ENCODE measurements at places on chromosomes 16 and 17.

DNA sequence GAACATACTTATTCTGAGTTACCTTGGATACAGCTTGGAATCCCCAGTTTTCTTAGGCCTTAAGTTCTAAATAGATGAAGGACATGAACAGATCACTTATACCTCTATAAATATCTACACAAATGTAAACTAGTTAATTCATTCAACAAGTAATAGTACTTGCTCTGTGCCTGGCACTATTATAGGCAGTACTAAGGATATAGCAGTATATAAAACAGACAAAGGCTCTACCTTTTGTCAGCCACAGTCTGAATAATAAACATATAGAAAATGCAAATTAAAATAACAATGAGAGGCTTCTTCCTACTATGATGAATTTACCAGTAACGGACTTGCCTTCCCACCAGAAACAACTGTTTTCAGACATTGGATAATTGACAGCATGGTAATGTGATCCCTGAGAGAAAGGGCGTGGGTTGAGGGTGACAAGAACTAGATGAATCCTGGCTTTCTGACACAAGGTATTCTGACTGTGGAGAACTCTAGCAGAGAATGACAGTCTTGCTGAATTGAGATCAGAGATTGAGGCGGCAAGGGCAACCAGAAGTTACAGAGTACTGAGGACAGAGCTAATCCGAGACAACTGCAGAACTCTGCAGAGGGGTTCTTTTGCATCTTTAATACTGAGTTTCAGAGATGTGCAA is 170.5 kb downstream of the TANC2 start:
- no peak for DNase-seq

DNA sequence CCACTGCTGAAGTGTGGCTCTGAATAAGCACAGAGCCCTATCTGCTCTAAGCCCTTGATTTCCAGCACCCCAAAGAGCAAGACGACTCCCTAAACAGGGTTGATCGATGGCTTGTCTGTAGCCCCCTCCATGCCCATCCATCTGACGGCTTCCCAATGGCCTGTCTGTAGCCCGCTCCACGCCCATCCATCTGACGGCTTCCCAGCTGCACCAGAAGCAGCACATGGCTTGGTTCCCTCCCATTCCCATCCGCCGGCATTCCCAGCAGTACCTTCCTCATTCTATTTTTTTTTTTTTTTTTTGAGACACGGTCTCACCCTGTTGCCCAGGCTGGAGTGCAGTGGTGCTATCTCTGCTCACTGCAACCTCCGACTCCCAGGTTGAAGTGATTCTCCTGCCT is 64.5 kb downstream of the RBFOX3 start:
- no peak for DNase-seq

GRCh38 chr17:38663964-38664644 is 10.7 kb downstream of the EPOP start:
- no peak for DNase-seq

DNA sequence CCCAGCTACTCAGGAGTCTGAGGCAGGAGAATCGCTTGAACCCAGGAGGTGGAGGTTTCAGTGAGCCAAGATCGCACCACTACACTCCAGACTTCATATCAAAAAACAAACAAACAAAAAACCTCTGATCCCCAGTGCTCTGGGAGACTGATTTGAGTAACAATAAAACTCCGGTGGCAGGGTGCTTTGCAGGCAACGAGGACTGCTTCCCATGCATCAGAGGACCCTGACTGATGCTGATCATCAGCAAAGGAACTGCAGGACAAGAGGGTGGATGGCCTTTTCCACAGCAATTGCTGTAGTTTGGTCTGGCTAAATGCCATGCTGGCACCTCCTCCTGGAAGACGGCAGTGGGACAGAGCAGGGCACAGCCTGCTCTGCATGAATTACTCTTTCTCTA is 6.4 kb upstream of the SLC39A11 start:
- no peak for DNase-seq

- DNase-seq, result no peak
These were observed 198.6 kb upstream of the EEF2KMT start for GRCh38 chr16:5296176-5296575.

DNA sequence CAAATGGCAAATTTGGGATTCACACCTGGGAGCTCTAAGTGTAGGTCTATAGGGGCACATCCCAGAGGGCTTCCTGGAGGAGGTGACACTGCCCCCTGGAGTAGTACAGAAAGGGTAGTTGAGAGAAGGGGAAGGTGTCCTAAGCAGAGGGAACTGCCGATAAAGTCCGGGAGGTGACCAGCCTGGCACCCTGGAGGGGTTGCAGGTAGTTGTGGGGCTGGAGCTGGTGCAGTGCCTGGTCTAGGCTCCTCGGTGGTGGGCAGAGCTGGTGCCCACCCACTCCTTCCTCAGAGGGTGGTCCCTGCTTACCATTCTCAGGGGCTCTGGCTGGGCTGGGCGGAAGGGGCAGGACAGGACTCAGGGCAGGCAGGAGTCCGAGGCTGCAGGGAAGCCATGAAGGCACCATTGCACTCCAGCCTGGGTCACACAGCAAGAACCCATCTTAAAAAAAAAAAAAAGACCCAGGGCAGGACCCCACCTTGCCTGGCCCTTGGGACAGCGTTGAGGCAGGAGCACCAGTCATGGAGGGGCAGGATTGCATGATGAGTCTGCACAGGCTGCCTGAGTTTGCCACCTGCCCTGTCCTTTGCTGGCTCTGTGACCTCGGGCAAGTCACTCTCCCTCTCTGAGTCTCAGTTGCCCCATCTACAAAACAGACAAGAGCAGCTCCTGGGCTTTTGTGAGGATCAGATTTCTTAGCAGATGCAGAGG is 43.8 kb downstream of the LAT start:
- no peak for DNase-seq

DNA sequence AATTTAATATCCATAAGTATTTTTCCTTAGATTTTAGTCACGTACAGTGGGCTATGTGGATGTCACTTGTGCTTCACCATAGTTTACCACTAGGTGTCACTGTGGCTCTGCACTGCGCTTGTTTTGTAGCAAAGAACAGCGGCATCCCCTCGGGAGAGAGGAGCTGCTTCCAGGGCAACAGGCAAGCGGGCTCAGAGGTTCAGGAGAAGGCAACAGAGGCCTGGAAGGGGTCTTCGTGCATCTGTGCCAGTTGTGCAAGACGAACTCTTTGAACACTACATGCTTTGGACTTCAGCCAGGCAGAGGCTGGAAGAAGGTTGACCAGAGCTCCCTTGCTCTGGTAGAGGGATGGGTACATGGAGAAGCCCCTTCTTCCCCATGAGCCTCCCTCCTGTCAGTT is 20.6 kb downstream of the CYB561 start:
- peak; percentile 59 for DNase-seq

GRCh38 chr16:65659758-65660157 is 537.9 kb upstream of the CDH11 start:
- DNase-seq, result no peak

- no peak for DNase-seq
These were observed 16.7 kb downstream of the RHOT1 start for GRCh38 chr17:32158870-32159585.

DNA sequence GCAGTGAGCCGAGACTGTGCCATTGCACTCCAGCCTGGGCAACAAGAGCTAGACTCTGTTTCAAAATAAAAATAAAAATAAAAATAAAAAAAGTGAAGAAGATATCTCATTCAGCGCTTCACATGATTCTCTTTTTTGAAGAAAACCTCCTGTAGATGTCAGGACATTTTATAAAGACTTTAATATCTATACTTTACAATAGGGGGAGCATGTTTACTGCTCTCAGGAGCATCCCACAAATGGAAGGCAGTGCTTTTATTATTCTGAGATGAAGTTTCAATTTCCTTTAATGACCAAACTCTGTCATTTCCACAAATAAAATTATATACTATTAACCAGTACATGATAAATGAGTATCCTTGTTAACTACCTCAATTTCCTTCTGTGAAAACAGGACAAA is 118.7 kb upstream of the MYOCD start:
- no peak for DNase-seq

GRCh38 chr16:4415538-4416199 is 727 bp downstream of the CORO7 start:
- DNase-seq, result peak; percentile 44

DNA sequence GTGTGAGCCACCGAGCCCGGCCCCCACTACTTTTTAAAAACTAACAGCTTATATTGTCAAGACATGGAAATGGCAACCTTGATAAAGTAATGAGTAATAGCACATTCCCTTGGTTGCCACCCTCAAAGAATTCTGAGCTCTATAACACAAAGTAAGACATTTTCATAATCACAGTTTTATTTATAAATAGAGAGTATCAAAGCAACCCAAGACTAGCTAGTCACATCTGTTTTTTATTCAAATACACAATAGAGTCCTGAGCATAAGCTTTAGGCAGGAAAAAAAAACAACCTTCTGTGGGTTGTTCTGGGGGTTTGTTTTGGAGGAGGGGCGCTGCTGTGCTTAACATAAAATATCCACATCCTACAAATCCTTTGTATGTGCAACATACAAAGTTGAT is 68.7 kb downstream of the CEP95 start:
- no peak for DNase-seq

GRCh38 chr16:9845661-9846361 is 336.4 kb downstream of the GRIN2A start:
- no peak for DNase-seq

DNA sequence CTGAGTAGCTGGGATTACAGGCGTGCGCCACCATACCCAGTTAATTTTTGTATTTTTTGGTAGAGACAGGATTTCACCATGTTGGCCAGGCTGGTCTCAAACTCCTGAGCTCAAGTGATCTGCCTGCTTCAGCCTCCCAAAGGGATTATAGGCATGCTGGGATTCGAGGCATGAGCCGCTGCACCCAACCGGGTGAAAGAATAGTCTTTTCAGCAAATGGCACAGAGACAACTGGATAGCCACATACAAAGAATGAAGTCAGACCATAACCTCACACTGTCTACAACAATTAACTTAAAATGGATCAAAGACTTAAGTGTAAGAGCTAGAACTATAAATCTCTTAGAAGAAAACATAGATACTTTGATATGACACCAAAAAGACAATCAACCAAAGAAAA is 67.6 kb downstream of the TBC1D16 start:
- no peak for DNase-seq

DNA sequence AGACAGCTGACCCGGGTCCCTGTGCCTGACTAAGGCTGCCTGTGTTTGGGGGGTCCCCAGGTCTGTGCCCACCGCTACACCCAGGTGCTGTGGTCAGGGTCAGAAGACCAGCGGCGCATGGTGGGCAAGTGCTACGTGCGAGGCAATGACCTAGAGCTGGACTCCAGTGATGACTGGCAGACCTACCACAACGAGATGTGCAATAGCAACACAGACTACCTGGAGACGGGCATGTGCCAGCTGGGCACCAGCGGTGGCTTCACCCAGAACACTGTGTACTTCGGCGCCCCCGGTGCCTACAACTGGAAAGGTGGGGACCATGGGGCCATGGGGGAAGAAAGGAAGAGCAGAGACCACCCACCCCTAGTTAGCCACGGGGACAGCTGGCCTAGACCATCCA is 12.1 kb downstream of the ITGA3 start:
- no peak for DNase-seq

DNA sequence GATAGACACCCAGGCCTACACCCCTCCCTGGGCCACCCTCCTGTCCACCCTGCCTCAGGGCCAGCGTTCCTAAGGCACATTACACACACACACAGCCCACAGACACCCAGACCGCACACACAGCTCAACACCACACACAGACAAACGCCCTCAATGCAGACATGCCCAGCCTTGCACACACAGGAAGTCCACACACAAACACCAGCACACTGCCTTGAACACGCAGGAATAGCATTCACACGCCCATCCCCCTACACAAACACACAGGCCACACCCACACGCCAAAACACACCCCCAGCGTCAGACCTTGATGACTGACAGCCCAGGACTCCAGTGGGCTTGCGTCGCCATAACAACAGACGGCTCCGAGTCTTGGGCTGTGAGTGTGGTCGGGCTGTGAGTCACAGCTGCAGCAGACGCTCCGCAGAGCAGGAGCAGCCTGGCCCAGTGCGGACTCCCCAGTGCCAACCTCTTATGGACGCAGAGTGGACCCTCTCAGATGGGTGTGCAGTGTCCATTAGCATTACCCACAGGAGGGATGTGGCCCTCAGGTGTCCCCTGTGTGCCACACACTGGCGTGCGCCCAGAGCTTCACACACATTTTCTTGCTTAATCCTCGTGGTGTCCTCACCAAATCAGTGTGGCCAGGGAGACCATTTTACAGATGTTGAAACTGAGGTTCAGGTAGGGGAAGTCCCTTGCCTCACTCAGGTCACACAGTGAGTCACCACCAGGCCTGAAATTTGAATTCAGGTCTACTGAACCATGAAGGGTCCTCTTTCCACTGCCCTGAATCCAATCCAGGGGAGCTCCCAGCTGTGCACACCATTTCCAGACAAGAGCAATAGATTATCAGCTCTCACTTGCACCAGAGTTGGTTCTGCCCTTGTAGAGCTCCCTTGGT is 17.8 kb upstream of the RAI1 start:
- peak; percentile 63 for DNase-seq

- DNase-seq, result no peak
These were observed 13.0 kb upstream of the HOXB9 start for GRCh38 chr17:48639136-48639535.

GRCh38 chr17:64783031-64783461 is 120.9 kb upstream of the SMURF2 start:
- no peak for DNase-seq

GRCh38 chr17:51045621-51046020 is 75.0 kb downstream of the SPAG9 start:
- DNase-seq, result no peak

- no peak for DNase-seq
These were observed 758 bp downstream of the ADAMTS18 start for GRCh38 chr16:77434022-77434529.

DNA sequence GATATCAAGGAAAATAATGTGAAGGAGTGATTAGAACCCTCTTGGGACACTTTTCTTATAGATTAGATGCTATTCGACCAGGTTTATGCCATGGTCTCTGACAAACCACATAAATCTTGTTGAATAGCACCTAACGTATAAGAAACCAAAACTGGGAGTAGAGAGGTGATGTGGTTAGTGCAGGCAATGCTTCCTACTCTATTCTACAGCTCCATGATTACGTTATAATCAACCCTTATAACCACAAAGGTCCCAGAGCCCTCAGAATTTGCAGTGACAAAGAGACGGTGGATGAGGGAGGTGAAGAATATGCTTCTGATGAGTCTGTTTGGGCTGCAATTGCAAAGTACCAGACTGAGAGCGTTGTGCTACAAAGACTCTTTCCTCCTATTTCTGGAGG is 78.4 kb downstream of the ARHGAP44 start:
- no peak for DNase-seq

DNA sequence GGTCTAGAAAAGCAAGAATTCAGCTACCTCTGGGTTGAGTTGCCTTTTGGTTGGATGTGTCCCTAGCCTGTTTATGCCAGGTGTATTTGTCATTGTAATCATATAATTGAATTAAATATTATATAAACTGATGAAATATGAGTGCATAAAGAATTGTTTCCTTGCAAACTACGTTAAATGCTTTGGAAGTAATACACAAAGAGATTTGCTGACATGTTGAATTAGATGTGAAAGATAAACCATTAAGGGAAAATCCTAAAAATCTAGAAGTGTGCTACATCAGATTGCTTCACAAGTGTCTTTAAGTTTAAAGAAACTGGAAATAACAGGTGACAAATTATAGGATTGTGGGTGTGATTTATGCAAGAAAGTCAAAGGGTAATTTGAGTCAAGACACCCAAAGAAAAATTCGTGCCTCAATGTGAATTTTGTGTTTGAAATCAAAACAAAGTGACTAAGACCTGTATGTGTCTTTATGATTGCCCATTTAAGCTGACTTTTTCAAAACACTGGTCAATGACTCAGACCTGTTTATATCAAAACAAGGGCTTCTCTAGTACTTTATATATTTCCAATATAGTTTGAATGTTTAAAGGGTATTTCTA is 5.1 kb upstream of the PYY start:
- no peak for DNase-seq

GRCh38 chr17:42682722-42683403 is 532 bp downstream of the CNTNAP1 start:
- no peak for DNase-seq

Data from bone marrow (tissue), 2 donors.